Inflammatory macrophage treated with lipopolysaccharide for 4 hours (primary cell): ENCODE measurements at places on chromosomes 7 and 10.

- DNase-seq = no peak
These were observed 25.1 kb downstream of the FAM13C start for GRCh38 chr10:59337201-59337652.

DNA sequence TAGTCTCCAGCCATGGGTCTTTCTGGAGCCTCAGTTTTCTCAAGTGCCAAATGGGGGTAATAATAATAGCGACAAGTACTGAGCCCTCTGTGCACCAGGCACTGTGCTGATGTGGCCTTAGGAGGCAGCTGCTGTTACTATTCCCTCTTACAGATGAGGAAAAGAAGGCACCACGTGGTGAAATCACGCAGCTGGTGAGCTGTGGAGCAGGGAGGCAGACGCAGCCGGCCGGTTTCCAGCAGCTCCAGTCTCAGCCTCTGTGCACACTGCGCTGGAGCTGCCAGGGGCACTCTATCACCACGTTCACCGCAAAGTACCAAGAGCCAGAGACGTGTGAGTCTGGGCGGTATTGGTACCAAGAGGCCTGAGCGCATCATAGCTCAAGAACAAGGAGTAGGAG, 9.6 kb downstream of the PYROXD2 start:
- no peak for DNase-seq

DNA sequence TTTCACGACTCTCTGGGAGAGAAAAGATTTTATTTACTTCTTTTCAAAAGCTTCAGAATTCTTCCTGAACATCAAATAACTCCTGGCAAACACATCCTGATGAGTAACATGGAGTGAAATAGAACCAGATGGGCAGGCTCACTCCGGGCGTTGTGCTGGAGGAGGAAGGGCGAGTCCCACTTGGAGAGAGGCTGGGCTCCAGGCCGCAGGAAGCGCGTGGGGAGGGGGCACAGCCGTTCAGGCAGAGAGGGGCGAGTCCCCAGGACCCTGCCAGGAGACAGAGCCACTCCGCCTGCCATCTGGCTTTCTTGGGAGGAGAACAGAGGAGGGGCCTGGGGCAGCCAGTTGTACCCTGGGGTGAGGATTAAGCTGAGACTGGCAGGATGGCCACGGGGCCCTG, 265.9 kb upstream of the ZMIZ1 start:
- DNase-seq = no peak

GRCh38 chr10:89992575-89992974, 291.2 kb downstream of the KIF20B start:
- peak; percentile 31 for DNase-seq

GRCh38 chr7:8254215-8254614, 7.8 kb downstream of the ICA1 start:
- DNase-seq = no peak

DNA sequence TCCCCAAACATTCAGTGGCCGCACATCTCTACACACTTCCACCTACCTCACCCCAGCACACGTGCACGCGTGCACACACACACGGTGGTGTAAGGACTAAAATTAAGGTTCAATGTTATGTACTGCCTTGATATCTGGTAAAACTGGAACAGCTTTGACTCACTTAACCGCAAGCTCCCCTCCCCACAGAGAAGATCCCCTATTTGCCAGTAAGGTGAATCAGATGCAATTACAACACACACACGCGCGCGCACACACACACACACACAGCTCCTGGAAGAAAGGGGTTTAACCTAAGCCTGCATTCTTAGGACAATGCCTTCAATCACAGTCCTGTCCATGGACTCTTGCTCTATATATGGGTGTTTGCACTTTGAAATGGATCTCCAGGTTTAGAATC, 25.5 kb upstream of the VPS41 start:
- no peak for DNase-seq

DNA sequence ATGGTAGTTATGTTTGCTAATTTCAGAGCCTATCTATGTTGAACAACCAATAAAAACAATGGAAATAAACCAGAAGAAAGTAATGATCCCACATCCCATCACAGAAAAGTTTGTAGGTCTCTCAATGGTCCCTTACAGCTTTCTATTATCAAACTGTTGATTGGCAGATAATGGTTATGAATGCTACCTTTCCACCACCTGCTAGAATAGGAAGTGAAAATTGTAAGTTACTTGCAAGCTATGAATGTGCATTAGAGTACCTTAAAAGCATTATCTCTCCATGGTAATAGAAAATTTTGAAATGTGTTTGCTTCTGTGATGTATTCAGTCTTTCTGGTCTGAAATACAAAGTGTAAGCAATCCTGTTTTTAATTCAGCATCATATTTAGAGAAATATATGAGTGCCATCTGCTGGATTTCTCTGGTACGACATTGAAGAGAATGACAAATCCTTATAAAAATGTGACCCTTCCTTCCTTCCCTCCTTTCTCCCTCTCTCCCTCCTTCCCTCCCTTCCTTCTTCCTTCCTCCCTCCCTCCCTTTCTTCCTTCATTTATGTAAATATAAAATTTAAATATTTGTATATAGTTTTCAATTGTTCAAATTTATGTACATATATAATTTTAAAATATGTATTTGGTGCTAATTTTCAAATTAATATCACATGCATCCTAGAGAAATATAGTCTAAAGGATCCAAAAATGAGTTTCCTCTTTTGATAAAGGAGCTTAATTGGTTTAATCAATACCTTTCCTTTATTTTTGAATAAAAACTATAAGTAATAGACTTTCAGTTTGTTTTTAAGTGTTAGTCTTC, 41.4 kb upstream of the PNLIPRP3 start:
- DNase-seq = peak; percentile 21

DNA sequence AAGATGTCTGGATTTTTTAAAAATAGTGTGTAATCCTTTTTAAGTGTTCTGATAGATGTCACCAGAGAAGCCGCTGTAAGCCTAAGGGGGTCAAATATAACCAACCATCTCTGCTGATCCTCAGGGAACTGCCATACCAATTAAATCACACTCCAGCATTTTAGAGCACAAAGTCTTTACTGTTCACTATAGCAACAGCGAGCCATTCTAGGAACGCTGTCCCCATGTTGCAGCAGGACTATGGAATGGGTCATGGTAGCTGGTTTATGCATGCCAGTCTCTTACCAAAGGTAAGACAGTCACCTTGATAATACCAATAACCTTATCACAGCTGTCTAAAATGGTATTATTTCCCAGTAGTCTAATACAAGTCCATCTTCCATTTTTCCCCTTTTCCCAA, 33.5 kb downstream of the TRIM24 start:
- DNase-seq = no peak

DNA sequence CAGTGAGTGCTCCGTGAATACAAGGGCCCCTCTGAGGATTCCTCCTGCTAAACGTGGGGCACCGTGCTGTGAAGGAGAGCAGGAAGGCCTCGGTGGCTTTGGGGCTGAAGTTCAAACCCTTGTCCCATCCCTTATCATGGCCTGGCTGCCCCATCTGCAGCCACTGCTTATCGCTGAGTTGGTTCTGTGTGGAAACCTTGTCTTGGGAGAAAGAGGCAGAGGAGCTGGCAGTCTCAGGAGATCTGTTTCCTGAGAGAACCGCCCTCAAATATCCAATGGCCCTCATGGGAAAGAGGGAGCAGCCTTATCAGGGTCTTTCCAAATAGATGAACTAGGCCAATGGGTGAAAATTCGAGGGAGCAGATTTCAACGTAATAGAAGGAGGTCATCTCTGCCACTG, 52.0 kb upstream of the NRF1 start:
- DNase-seq = no peak

DNA sequence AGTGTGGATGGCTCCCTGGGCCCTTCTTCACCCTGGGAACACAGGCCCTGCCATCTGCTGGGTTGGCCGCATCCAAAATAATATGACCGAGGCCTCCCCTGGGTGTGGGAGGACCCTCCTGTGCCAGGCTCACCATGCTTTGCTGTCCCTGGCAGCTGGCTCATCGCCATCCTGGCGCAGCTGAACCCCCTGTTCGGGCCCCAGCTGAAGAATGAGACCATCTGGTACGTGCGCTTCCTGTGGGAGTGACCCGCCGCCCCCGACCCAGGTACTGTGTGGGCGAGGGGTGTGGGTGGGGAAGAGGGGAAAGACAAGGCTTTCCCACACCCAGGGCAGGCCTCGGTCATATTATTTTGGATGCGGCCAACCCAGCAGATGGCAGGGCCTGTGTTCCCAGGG, 4.8 kb downstream of the ATP6V0E2 start:
- no peak for DNase-seq

DNA sequence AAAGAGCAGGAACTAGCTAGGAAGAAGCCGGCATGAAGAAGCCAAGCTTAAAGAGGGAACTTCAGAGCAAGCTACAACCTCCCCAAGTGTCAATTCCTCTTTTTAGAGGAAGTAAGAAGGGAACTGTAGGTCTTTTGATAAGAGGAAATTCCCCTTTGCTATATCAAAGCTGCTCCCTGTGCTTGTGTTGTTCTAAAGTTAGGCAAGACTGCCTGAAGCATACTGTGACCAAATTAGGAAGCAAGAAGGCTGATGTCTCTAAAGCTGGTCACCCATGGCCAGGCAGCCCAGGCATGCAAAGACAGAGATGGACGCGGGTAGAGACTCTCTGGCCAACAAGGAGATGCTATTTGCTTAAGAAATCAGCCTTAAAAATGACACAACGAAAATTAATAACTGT, 87.9 kb downstream of the RNF216 start:
- DNase-seq = peak; percentile 98

DNA sequence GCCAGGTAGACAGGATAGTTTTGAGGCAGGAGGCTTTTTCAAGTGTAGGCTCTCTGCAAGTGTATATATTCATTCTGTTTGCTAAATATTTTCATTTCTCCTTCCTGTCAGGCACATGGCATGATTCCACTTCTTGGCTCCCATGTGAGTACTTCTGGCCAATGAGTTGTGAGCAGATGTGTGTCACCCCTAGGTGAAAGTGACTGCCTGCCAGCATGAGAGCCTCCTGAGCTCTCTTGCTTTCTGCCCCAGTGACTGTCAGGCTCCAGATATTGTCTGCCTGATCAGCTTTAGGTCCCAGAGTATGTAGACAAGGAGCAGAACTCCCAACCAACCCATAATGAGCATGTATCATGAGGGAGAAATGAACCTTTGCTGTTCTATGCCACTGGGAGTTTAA, 257.6 kb upstream of the NPY start:
- DNase-seq = no peak

DNA sequence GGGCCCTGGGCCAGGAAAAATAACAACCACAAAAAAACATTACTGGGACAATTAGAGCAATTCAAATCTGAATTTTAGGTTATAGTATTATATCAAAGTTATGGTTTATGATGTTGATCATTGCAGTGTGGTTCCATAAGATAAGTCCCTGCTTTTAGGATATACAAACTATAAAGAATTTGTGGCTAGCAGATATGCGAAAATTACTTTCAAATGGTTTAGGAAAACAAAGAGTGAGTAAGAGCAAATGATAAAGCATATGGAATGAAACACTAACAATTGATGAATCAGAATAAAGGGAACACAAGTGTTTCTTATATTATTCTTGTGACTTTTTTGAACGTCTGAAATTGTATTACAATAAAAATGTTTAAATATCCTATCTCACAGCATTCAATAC, 64.4 kb upstream of the HECTD2 start:
- DNase-seq = no peak

- no peak for DNase-seq
These were observed 89.9 kb downstream of the WDFY4 start for GRCh38 chr10:48774416-48775205.

DNA sequence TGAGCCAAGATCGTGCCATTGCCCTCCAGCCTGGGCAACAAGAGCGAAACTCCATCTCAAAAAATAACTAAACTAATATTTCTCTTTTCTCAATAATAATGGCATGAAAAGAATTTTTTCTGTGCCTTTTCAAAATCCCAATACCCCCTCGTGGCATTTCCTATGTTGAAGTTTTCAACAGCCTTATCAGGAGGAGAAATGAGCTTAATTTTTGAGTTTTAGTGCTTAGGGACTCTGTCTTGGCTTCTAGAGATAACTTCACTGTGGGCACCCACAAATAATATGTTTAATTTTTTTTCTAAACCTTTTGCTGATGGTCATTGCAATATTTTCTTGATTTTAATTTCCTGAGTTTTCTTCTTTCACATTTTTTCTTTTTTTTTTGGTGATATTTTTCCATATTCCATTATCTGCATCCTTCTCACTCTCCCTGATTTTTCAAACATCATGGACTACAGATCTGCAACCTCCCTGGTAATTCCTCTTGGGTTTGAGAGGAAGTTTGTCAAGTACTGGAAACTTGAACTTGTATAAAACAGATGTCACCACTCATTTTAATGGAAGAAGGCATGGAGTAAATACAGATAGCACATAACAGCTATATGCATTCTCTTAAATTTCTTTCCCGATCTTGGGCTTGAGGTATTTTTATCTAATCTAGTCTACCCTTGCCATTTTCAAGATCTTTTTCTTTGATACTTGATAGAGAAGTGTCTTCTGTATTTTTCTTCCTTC, 84.0 kb downstream of the KAT6B start:
- DNase-seq = no peak

DNA sequence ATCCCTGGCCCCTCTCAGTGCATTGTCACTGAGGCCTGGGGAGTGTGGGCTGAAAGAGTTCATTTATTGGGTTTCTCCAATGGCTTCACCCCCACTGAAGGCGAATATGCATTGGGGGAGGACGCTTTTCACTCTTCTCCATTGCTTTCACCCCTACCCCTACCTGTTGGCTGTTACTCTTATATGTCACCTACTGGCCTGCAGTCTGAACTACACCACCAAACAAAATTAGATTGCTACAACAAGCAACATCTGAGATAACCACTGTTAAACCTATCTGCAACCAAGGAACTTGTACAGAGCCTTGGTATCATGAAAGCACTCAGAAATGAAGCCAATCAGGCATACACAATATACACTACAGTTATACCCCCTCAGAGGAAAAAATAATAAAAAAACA, 203.7 kb downstream of the REEP3 start:
- DNase-seq = no peak

GRCh38 chr10:95457319-95457886, 103.8 kb downstream of the SORBS1 start:
- no peak for DNase-seq

GRCh38 chr10:77899080-77899477, 27.5 kb downstream of the DLG5 start:
- no peak for DNase-seq

DNA sequence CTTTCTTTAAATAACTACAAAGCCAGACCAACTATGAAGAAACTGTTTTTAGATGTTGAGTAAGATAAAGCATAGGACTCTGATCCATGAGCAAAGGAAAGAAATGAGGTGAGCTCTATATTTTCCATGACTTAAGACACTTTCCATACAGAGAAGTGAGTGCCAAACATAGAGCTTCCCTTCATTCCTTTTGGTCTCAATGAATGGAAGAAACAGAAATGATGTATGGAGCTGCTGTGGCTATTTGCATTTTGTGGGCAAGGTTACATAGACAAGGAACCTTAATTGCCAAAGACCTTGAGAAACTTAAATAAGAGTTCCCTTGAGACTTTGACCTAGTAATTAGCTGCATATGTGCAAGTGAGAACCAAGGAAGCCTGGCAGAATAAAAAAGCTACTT, 1152.2 kb downstream of the XPNPEP1 start:
- no peak for DNase-seq

DNA sequence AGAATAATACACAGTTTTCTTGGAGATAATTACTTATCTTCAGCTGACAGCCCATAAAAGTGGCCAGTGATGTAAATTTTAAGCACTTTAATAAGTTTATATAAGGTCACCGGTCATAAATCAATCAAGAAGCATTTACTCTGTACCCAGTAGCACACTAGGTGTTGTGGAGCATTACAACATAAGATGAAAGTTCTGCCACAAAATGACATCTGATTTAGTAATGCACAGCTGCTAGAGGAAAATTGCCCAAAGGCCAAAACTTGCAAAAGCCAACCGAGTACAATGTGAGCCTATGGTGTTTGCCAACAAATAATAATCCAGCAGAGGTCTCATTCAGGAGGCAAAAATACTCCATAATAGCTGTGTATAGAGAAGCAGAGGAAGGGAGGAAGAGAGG, 63.6 kb downstream of the GPR37 start:
- no peak for DNase-seq
